Activated gamma-delta T cell treated with Interleukin-2 at 50 U/mL for 16 hours (primary cell): ENCODE measurements at places on chromosomes 13 and 19.

DNA sequence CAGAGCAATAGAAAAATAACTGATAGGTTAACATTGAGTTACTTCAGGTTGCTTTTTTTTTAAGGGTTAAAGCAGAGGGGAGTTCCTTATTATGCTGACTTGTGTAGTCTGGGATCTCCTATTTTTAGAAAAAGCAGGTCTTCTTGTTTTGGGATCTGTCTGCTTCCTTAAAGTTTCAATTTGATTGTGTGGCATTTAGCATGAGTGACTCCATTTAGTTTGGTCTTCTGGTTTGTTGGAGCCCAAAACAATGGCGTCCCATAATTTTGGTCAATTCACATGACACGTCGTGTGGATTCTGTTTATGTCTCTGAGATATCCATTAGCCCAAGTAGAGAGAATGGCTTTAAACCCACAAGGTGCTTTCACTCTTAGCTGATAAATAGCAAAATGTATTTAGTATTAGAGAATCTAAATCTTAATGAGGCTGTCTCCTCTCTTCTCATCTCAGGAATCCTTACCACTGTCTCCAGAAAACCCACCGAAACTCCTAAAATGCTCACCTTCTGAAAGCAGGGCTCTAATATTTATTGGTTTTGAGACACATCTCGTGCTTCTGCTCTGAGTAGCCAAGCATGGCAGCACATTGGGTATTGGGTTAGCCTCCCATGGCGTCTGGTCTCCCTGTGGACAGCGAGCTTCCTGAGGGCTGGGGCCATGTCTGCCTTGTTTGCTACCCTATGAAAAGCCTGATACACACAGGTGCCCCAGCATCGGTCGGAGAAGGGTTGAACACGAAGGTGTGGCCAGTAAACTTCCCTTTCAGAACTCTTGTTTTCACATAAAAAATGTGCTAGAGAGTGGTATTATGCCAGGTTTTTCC lies 67.2 kb upstream of the GPR183 start:
- no peak for DNase-seq

GRCh38 chr13:43797869-43798268 lies 11.1 kb upstream of the ENOX1 start:
- DNase-seq, result no peak

DNA sequence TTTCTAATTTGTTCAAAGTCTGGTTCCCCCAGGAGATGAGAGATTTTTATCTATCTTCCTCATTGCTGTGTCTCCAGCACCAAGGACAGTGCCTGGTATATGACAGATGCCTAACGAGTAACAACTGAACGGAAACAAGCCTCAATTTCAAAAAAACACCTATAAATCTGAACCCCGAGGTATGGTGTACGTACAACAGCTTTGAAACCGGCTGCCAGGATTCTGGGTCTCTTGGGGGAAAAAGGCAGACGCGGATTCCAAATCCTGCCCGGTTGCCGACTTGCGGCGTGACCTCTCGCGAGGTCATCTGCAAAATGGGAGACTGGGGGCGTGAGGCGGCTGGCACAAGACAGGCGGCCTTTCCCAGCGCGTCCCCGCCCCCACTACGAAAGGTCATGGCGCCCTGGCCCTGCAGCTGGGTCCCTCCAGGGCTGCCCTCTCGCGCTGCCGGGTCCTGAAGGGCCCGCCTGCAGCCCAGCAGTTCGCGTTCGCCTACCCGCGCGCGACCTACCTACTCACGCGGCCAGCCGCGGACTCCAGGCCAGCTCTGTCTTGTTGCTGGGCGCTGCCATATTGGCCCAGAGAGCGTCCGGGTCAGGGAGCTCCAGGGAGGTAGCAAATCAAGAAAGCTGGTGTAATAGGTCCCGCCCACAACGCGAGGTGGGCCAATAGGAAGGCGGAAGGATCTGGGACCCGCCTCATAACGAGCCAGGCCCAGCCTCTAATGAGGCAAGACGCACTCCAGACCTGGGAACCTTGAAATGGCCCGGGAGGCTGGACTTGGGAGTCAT lies at the start of gene ECSIT:
ECSIT (minus strand) TSS at position 584 of the 791 bp plus-strand sequence. CDS start 9,964 bp downstream, outside the sequence.
- DNase-seq, result peak; percentile 91

- DNase-seq, result no peak
These were observed 658 bp upstream of the ISOC2 start for GRCh38 chr19:55461974-55462626.
